ENCODE measurements at places on chromosomes 6 and 20.

DNA sequence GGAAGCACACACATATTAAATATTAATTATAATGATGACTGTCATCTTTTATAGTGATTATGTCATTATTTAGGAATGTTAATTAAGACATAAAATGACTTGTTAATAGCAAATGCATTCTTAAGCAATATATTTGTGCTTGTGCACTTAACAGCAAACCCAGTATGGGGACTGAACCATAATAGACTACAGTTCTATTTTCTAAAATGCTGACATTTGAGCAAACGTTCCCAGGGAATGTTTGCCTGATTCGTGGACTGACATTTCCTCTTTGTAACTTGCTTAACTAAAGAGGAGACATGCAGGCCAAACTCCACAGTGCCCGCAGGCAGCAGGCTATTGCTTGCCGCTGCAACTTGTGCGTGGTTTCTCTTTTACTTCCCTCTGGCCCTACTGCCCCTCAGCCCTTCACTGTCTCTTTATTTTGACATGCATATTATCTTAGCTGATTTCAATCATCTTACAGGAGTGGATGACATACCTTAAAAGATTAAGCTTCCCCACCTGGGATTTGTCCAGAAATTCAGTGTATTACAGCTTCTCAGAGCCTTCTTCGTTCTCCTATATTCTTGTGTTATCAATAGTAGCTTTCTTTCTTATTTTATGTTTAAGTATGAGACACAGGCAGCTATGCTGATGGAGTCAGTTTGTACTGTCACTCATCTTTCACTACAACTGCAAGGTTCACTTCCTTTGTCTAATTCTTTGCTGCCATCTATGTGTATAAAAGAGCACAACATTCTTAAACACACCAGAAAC is 141.5 kb downstream of the GMDS start:
- DNase-seq = no peak

DNA sequence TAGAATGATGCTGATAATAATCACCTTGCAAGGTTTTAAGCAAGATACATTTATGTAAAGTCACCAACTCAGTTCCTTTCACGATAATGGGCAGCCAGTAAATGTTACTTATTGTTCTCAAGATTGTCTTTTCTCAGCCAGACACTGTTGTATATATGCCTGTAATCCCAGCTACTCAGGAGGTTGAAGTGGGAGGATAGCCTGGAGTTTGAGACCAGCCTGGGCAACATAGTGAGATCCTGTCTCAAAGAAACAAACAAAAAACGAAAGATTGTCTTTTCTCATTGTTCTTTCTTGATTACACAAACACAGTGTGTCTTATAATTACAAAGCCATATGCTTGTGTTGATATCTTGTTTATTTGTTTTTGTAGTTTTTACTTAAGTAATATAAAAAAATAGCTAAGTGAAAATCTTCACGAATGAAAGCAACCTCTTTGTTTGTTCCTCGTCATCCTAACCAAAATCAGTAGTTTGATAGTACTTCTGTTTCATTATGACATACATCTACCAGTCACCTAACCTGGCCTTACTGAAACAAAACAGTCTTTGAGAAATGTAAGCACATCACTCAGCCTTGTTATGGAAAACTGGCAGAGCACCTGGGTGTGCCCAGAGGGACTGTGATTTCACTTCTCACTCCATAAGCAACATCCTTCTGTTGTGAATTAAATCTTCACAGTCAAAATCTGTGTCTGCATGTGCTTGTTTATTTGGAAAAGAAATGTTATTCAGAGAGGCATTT is 436.2 kb upstream of the SOX4 start:
- DNase-seq = peak; percentile 50

- DNase-seq = no peak
These were observed 14.4 kb downstream of the DLL1 start for GRCh38 chr6:170276369-170277057.

GRCh38 chr6:98203170-98203806 is 631.1 kb upstream of the POU3F2 start:
- no peak for DNase-seq

GRCh38 chr20:21272279-21272678 is 30.9 kb upstream of the XRN2 start:
- DNase-seq = no peak

DNA sequence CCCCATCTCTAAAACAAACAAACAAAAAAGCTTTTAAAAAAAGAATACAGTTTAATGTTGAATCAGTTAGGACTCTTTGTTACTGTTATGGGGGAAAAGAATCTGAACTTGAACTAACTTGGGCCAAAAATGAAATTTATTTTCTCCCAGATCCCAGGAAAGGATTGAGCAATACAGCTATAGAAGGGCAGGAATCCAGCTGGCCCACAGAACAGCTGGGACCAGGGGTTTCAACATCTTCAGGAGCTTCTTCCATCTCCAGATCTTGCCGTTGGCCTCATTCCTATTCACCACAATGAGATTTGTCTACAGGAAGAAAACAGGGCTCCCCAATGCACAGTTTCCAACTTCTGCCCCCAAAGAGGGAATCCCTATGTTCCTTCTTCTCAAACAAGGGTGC is 43.2 kb upstream of the AKAP12 start:
- DNase-seq = no peak

- DNase-seq = no peak
These were observed 15.0 kb upstream of the RNF8 start for GRCh38 chr6:37338745-37339255.

GRCh38 chr20:15654208-15654649 is 919.0 kb downstream of the KIF16B start:
- no peak for DNase-seq

DNA sequence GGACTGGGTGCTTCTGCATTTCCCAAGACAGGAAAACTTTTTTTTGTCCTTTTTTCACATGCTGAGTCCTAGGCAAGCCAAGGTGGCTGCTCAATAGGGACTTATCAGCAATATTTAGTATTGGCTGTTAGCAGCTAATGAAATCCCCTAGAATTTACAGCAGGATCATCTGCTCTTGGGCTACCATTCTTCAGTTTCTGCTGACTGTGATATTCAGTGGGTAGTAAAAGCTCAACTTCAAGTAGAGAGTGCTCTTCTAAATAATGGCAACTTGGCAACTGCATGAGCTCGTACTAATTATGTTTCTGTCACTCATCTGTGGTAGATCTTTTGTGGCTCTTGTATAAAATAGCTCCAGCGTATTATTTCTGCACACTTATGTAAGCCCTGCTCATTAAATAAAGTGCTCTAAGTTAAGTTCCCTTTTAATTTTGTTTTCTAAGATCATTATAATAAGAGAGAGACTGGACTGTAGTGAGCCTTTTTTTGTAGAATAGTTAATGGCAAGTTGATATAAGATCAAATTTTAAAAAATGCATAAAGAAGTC is 110.3 kb downstream of the SLC35F1 start:
- DNase-seq = no peak

DNA sequence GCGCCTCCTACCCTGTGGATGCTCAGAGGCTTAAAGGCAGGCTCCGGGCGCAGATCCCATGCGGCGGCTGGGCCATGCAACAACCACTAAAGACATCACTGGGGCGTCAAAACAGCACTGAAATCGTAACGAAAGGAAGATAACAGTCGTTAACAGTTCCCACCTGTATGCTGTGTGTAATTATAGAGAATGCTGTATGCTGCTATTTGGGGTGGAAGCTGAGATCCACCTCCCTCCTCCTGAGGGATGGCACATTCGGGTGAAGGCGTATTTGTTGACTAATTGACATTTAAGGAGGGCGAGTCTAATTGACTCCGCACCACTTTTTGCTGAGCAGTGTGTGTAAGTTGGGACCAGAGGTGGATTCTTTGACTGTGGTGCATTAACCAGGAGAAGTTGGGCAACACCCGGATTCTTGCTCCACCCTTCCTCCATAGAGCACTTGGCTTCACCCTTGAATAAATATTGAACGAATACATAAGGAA is 687 bp downstream of the SLC35A1 start:
- peak; percentile 45 for DNase-seq

DNA sequence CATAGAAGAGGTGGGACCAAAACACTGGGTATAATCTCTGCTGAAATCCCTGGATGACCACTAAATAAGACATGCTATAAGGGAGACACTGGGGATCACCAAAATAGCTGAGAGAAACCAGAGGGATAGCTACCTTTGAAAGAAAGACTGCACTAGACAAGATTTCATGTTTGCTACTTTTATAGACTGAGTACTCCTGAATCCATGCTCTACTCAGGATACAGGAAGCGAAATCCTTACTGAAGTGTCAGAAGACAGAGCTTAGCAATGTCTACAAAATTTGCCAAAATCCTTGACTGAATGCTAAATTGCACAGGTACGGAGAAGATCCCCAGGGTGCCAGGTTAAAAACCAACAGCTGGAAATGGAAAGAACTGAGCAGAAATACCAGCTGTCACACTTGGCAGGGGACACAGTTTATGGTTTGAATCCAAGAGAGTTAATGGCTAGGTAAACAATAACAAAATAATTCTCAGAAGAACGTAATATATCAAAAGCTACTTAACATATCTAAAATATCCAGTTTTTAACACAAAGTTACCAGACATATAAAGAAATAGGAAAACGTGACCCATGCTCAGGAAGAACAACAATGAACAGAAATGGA is 125.4 kb downstream of the MAN1A1 start:
- DNase-seq = no peak

- no peak for DNase-seq
These were observed 23.2 kb downstream of the LAMA4 start for GRCh38 chr6:112231164-112231563.

GRCh38 chr6:72466971-72467566 is 154.8 kb upstream of the KCNQ5 start:
- no peak for DNase-seq

DNA sequence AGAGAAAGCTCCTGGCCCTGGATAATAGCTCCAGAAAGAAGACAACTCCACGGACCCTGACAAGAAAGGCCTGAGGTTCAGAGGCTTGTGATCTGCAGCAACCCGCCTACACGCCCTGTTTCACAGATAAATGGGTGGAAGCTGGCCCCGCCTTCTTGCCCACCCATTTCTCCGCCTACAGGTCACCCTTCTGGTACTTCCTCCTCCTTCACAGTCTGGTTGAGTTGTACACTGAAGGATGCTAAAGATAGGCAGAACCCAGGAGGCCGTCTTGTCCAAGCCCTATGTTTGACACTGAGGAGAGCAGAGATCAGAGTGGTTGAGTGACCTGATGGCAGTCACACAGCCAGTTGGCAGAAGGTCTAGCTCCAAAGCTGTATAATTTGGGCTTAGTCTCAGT is 34.2 kb upstream of the MDGA1 start:
- no peak for DNase-seq

- DNase-seq = no peak
These were observed 126.0 kb upstream of the PMEPA1 start for GRCh38 chr20:57835588-57836455.

- DNase-seq = no peak
These were observed 68.1 kb downstream of the CPNE5 start for GRCh38 chr6:36771145-36771544.

- DNase-seq = peak; percentile 87
These were observed 56.6 kb upstream of the CCN6 start for GRCh38 chr6:111997078-111997852.

DNA sequence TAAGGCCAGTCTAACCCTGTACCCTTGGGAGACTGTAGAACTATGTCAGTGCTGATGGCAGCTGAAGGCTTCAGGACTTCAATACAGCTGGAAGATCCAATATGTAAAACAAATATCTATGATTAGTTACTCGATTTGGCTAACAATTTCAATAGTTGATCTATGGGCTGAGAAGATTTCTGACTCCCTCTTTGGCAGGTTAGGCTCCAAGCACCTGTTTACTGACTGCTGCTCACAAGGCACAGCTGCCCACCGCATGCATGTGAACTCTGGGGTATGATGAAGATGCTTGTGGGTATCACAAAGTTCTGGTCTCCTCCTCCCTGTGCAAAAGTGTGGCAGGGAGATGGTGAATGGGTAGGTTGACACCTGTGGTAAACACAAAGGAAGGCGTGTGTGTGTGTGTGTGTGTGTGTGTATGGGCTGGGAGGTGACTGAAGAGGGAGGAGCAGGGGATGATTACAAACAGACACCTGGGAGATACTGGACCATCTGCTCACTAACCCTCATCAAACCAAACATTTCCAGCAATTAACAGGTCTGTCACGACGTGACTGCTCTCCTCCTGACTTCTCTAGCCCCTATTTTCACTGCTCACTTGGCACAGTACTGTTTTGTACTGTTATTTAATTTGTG is 18.1 kb downstream of the ELMO2 start:
- DNase-seq = no peak

DNA sequence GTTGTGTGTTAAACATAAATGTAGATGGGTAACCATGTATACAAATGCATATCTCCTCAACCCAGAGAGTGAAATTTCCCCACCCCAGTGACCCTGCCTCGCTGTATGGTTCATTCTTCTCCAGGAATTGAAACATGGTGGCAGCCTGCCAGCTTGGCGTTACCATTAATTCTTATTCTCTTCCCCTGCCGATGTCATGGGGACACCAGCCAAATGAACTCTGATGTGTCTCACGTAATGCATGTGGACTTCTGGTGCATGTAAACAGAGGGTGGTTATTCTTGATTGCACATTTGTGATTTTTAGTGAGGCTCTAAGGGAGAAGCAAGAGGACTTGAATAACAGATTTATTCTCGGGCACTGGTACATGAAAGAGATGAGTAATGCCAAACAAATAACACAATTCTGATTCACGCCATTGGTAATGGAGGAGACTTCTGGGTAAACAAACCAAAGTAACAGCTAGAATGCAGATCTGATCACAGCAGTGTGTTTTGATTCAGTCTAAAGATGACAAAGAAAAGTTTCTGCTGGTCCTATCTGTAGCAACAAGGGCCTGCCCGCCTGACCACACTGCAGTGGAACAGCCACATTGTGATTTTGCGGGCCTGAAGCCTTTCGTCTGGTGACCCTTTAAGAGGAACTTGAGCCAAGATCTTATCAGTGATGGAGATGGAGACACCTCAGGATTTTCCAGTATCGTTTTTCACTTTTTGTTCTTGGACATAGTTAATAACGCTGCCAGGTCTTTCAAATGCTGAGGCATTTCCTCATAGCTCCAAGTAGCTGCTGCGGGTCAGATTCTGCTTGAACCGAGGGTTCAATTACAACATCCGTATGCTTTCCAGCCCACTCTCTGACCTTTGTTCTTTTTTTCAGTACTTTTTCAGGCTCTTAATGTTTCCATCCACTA is 171.8 kb upstream of the AKAP12 start:
- DNase-seq = no peak

DNA sequence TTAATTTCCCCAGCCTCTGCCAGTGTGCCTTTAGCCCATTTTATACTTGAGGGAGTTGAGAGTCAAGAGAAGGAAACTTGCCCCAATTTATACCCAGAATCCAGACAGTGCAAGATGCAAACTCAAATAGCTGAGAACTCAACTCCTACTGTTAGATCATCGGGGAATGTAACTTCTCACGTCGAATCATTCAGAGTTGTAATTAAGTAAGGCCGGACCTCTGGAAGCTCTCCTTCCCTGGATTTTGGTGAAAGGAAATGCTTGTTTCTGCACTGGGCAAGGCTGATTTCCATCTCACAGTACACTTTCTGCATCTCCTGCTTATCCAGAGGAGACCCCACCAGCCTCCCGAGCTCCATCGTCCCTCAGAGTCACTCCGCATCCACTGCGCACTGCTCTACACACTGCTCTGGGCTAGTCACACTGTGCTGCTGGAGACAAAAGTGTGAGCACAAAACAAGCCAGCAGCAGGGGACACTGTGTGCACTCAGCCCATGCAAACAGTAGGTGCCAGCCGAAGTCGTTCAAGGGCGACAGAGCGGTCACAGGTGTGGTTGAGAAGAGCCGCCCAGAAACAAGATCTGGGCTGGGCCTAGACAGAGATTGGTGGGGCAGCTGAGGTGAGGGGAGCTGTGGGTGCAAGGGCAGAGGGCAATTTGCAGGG is 150.4 kb upstream of the QKI start:
- no peak for DNase-seq

Data from right forelimb (tissue), 1 donor.